ENCODE measurements at places on chromosomes 1 and 21.

GRCh38 chr1:164673584-164674214 lies 114.7 kb downstream of the PBX1 start:
- DNase-seq, result no peak

DNA sequence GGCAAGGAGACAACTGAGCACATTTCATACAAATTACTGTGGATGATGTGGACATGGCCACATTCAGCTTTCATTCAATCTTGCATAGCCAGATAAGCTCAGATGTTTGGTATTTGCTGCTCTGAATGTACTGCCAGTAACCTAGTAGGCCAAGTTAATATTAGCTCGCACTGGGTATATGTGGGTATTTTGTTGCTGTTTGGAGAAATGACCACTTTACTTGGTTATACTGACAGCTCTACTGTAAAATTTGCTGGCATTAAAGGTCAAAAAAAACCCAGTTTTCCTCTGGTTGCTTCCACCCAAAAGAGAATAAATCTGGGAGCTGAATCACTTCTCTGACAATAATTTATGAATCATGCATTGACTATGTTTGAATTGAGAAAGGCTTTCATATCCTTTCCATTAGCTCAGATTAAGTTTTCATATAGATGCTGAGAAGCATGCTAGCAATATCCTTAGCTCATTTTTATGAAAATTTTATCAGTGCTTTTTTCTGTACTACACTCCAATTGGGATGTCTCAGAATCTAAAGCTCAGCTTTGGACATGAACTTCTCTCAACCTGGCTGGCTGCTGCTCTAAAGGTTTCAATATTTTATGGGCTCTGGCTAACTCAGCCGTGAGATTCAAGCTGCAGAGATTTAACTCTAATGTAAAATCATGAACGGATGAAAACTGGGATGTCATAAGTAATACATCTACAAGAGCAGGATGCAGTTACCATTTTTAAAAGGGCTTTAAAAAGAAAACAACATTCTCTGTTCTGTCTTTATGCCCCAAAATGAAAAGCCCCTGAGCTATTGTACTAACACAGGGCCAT lies 330.0 kb downstream of the BARHL2 start:
- DNase-seq, result peak; percentile 7

- DNase-seq, result no peak
Observed at GRCh38 chr1:31120783-31121180, 55.3 kb upstream of the PUM1 start.

GRCh38 chr1:212968368-212968863 lies 18.1 kb downstream of the VASH2 start:
- no peak for DNase-seq

- no peak for DNase-seq
Observed at GRCh38 chr1:226806988-226807387, 63.4 kb upstream of the PSEN2 start.

GRCh38 chr1:16374266-16374665 lies 7.2 kb downstream of the SZRD1 start:
- DNase-seq, result no peak

- DNase-seq, result peak; percentile 97
Observed at GRCh38 chr1:226820941-226821718, 49.3 kb upstream of the PSEN2 start.

GRCh38 chr1:41975850-41976569 lies 57.3 kb upstream of the HIVEP3 start:
- no peak for DNase-seq

DNA sequence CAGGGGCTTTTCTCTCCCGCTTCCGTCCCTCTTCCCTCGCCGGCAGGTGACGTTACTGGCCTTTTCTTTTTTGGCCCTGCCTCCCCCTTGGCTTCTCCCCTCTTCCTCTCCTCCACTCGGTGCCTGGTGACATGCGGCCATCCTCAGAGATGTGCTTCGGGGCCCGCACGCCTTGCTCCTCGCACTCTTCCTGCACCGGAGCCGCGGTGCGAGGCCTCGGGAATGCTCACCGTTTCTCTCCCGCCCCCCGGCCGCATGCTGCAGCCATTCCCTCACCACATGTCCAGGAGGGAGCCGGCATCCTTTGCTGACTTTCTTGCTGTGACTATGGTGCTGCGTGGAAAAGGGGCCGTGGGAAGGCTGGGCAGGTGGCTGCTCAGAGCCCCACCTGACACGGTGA lies 39.3 kb downstream of the PDE9A start:
- DNase-seq, result no peak

GRCh38 chr1:244138399-244138798 lies 87.3 kb downstream of the ZBTB18 start:
- DNase-seq, result no peak

DNA sequence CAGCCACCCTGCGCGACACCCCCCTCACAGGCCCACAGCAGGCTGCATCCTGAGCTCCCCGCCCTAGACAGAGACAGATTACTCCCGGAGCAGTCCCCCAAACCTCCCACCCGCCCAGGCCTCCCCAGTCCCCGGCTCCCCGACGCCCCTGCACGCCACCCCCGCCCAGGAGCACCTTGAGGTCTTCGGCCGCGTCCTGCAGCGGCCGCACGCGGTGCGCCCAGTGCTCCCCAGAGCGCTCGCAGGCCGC lies 731 bp downstream of the TRIM11 start:
- DNase-seq, result no peak

DNA sequence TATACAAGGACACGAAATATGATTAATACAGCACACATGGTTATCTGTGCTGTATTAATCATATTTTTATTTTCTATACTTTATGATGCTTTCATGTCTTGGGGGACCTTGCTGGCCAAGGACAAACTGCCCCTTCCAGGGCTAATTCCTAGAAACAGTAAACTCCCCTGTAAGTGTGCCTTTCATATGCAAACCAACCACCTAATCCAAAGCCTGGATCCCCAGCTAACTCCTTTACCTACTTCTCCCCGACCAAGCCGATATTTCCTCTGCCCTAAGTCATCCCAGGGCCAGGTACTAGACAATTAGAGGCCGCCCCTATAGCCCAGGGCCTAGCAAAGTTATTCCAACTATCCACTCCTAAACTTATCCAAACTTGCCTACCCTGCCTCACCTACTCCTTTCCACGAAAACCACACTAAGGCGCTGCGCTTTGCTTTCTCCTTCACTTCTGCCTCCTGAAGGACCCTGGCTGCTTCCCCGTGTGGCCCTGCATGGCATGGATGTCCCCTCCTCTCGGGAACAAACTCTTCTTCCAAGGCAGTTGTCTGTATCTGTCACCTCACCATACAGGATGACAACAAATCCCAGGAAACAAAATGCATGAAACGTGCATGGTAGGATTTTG lies 10.2 kb downstream of the SH3BP5L start:
- DNase-seq, result no peak

GRCh38 chr1:36961062-36961615 lies 73.2 kb downstream of the GRIK3 start:
- DNase-seq, result no peak

- no peak for DNase-seq
Observed at GRCh38 chr1:187245201-187245600, 416.5 kb downstream of the PLA2G4A start.

GRCh38 chr1:47262787-47263413 lies 30.9 kb upstream of the TAL1 start:
- DNase-seq, result peak; percentile 14

DNA sequence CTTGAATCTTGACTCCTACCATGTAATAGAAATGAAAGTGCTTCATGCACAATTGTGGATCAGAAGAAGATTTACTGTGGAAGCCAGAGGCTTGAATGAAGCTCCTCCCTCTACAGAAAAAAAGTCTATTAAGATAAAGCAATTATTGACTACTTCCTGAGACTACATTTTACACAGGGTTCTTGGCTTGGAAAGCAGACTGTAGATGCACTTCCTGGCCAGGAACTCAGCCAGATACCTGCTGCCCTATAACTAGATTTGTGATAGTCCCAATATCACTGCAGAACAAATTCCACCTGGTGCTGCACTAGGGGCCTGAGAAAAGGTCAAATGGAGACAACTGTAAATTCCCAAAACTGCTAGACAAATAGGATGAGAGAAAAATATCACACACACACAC lies 96.8 kb upstream of the GUCA2B start:
- DNase-seq, result no peak

DNA sequence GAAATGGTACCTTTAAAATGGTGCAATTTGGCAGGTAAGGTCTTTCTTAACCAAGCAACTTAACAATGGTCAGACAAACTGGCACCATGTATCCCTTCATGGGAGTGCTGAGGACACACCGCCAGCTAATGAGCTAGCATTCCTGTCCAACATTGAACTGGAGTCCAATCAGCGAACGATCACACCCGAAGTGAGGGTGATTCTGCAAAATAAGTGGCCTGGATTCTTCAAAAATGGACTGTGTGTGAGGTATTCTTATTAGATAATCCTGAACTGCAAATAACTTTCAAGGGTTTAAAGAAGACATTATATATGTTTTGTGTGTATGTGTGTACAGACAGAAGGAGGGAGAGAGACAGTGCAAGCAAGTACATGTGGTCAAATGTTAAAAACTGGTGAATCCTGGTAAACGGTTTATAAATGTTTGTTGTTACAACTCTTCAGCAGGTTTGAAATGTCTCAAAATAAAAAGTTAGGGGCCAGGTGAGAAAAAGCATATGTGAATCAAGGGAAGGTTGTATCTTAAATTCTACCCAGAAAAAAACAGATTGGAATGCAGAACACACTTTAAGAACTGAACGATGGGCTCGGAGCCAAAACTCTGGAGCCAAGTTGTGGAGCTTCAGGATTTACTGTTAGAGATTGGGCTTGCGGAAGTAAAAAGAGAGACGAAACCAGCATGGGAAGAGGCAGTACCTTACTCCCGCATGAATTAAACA lies 20.9 kb downstream of the GADD45A start:
- DNase-seq, result no peak

DNA sequence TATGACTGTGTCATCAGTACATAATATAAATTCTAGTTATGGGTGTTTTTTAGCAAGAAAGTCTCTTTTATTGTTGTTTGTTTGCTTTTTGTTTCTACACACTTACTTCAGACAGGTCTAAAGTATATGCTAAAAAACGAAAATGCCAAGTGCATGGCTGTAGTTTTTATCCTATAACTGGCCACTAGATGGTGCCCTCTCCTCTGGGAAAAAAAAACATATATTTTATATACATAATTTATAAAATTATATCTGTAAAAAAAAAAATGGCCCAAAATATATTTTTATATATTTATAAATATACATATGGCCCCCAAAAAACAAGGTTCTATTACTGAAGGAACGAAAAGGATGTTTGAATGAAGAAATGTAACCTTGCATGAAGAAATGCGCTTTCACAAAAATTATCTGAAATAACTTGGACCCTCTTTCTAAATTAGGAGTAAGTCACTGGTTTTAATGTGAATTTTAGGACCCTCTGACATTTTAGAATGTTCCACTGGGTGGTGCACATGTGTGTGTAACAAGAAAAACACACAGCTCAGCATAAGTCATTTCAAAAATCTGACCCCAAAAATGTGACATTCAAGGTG lies 93.5 kb downstream of the TTLL7 start:
- DNase-seq, result no peak

- DNase-seq, result no peak
Observed at GRCh38 chr1:28172713-28173150, 3.8 kb downstream of the PTAFR start.

DNA sequence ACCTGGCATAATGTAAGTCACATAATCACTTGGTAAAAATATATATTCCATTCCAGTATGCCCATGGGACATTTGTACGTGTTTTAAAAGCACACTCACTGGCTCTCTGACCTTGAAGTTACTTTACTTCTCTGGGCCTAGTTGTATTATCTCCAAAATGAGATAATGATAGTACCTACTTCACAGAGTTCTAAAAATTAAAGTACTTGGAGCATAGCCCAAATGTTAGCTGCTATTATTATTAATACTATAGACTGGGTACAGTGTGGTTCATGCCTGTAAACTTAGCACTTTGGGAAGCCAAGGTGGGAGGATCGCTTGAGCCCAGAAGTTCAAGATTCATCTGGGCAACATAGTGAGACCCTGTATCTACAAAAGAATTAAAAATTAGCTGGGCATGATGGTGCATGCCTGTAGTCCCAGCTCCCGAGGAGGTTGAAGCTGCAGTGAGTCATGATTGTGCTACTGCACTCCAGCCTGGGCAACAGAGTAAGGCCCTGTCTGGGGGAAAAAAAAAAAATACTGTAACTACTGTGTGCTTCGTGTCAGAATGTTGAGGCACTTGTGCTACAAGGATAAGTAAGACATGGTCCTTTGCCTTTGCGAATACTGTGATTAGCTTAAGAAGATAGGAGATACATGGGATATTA lies 45.7 kb downstream of the TDRD5 start:
- DNase-seq, result no peak

- no peak for DNase-seq
Observed at GRCh38 chr1:30032302-30032701, 691.1 kb downstream of the MATN1 start.

DNA sequence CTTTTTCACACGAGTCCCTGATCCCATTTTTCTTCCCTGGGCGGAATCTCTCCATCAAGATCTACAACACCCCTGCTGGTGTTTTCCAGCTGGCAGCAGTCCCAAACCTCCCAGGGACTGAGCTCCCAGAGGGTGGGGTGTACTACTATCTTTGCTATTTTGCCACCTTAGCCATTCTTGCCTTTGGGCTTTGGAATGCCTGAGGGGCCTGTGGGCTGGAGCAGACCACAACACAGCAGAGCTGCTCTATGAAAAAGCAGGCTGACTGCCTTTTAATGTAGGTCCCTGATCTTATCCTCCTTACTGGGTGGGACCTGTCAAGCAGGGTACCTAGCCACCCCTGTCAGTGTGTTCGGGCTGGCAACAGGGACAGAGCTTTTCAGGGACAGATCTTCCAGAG lies 91.9 kb downstream of the KCNT2 start:
- DNase-seq, result no peak

GRCh38 chr1:68372487-68372886 lies 77.3 kb downstream of the RPE65 start:
- no peak for DNase-seq

- DNase-seq, result no peak
Observed at GRCh38 chr1:178133239-178133989, 39.5 kb downstream of the RASAL2 start.

DNA sequence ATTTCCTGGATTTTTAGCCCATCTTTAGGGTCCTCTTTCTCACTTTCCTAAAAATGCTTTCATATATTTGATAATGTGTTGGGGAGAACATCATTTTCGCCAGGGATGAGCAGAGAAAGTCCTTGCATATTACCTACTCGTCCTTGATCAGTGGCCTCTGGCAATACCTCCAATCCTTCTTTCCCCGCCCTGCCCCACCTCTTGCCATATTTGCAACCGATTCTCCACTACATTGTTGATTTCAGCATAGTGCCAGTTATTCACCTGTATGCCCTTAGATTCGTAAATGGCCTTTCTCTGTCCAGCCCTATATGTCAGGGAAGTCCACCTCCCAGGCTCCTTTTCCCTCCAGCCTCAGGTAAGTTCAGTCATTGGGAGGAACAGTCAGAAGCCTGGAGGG lies 13.5 kb upstream of the F3 start:
- DNase-seq, result no peak

GRCh38 chr1:220791285-220791684 lies 4.6 kb downstream of the MTARC1 start:
- DNase-seq, result no peak

GRCh38 chr1:10649517-10650201 lies 146.8 kb downstream of the CASZ1 start:
- no peak for DNase-seq

- no peak for DNase-seq
Observed at GRCh38 chr1:221689138-221689537, 52.8 kb downstream of the DUSP10 start.

GRCh38 chr1:156899956-156900718 lies 6.6 kb downstream of the PEAR1 start:
- no peak for DNase-seq
